ENCODE measurements at places on chromosomes 3 and 15. TPM values are rescaled to one million over a fixed set of nuclear protein-coding genes. Genes with fewer than 3 reads are reported as not detected.

SENP8 gene
- total RNA-seq = 0.84 TPM

CFAP100 gene
- not detected for total RNA-seq

MCTP2 gene
- 10.1 TPM for total RNA-seq

ATP13A4 gene
- total RNA-seq = not detected

BRK1 gene
- 58.1 TPM for total RNA-seq

GRCh38 chr15:43484455-43484854 is 8.5 kb downstream of the TP53BP1 start:
- no peak for DNase-seq

GRCh38 chr15:40310001-40310959 is 2.5 kb upstream of the PLCB2 start:
- peak; percentile 37 for DNase-seq

GRCh38 chr3:12990781-12991480 is 82.3 kb downstream of the IQSEC1 start:
- peak; percentile 16 for DNase-seq

DNA sequence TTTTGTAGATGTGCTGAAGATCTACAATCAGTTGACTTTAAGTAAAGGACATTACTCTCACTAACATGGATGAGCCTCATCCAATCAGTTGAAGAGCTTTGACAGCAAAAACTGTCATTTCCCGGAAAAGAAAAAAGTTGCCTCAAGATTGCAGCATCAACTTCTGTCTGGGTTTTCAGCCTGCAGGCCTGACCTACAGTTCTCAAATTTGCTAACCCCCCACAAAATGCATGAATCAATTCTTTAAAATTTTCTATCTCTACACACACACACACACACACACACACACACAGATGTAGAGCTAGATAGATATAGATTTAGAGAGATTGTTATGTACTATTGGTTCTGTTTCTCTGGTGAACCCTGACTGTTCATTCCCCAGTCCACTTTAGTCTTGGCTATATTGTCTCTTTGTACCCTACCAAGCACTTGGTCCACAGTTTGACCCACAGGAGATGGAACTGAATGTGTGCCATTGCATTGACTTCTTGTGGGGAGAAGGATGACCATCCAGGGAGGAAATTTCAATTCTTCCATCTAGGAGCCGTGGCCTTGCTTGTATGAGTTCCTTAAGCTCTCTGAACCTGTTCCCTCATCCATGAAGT is 228.3 kb downstream of the CLSTN2 start:
- no peak for DNase-seq

GRCh38 chr3:50414616-50415015 is 55.3 kb upstream of the TMEM115 start:
- no peak for DNase-seq

- DNase-seq = no peak
These were observed 72.6 kb downstream of the SETD5 start for GRCh38 chr3:9469986-9470385.

DNA sequence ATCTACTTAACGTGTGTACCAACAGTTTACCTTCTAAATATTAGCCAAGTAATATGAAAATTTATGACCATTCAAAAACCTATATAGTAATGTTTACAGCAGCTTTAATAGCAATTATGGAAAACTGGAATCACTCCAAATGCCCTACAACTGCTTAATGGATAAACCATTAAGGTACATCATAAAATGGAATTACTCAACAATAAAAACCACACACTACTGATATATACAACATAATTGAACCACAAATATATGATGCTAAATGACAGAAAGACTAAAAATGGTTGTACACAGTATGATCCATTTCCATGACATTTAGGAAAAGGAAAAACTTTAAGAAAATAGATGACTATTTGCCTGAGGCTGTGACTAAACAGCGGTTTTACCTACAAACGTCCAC is 467.1 kb upstream of the EPHA6 start:
- no peak for DNase-seq

DNA sequence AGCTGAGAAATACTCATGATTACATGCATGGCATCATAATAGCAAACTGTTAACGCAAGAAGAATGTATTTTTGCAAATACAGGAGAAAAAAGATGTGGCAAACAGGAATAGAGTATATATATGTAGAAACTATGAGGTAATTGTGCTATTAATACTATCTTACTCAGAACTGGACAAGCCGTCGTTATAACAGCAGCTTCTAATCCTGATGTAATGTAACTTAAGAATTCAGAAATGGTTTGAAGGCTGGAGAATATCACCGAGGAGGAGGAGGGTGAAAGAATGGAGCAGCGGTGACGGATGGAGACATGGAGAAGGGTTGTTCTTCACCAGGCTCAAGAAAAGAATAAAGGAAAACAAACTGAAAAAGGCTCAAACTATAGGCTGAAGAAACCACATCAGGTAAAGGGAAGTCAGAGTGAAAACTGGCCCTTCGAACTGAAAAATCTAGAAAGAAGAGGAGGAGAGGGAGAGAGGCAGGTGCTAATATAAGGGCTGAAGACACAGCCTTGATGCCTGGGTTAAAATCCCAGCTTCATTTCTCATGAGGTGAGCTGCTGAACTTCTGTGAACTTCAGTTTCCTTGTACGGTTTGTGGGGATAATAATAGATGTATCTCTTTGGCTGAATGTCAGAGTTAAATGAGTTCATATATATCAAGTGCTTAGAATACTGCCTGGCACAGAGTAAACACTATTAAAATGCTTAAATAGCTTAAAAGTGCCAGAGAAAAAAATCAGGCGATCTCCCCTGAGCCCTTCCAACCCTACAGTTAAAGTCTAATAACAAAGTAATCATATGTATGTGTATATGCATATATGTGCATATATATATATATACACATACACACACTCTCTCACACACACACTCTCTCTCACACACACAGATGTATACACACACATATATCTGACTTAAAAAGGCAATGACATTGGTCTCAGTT is 43.9 kb downstream of the GOLIM4 start:
- DNase-seq = no peak

- no peak for DNase-seq
These were observed 79.5 kb upstream of the POMGNT2 start for GRCh38 chr3:43185274-43185982.

GRCh38 chr3:52874160-52874701 is 23.1 kb downstream of the STIMATE start:
- DNase-seq = no peak

GRCh38 chr3:185942907-185943759 is 5.3 kb upstream of the TRA2B start:
- peak; percentile 83 for DNase-seq

- DNase-seq = no peak
These were observed 194.2 kb upstream of the PROK2 start for GRCh38 chr3:71979175-71979574.

DNA sequence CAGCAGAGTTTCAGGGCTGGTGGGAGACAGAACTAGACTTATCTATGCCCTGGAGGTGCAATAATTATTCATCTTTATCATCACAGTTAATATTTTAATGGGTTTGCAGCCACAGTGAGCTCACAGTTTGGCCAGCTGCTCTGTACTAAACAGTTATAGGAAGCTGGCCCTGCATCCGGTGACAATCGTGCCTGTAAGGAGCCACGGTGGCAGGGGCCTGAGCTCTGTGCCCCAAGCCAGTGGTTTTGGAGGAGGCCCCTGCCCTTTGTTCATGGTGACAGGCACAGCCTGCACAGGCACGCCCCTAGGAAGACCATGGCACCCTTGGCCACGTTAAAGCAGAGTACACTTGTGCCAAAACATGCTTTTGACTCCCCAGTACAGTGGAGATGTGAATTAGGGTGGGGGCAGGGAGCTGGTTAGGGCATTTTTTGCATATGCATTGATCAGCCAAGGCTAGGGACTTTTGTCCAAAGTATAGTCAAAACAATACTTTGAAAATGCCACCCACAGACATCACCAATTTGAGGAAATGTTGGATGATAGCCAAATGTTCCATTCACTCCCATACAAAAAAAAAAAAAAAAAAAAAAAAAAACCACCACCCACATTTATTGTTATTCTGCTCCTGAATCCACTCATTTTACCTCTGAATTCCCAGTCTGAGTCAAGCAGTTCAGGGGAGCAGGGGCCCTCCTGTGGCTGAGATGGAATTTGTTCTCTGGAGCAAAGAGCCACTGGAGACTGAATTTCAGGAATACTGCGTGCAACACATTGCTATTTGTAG is 3.4 kb upstream of the RFTN1 start:
- DNase-seq = peak; percentile 23

DNA sequence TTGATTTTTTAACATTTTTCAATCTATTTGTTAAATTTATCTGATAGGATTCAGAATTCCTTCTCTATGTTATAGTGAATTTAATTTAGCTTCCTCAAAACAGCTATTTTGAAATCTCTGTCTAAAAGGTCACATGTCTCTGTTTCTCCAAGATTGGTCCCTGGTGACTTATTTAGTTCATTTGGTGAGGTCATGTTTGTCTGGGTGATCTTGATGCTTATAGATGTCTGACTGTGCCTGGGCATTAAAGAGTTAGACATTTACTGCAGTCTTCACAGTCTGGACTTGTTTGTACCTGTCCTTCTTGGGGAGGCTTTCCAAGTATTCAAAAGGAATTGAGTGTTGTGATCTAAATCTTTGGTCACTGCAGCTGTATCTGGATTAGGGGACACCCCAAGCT is 169.5 kb upstream of the C2CD4B start:
- no peak for DNase-seq

- DNase-seq = peak; percentile 85
These were observed 691 bp downstream of the MAP2K1 start for GRCh38 chr15:66387163-66388042.

GRCh38 chr15:41333026-41333562 is 413 bp downstream of the NUSAP1 start:
- DNase-seq = no peak
